ENCODE measurements at places on chromosomes 12 and 14.

- no peak for DNase-seq
Observed at GRCh38 chr12:106135781-106136180, 3.0 kb downstream of the NUAK1 start.

DNA sequence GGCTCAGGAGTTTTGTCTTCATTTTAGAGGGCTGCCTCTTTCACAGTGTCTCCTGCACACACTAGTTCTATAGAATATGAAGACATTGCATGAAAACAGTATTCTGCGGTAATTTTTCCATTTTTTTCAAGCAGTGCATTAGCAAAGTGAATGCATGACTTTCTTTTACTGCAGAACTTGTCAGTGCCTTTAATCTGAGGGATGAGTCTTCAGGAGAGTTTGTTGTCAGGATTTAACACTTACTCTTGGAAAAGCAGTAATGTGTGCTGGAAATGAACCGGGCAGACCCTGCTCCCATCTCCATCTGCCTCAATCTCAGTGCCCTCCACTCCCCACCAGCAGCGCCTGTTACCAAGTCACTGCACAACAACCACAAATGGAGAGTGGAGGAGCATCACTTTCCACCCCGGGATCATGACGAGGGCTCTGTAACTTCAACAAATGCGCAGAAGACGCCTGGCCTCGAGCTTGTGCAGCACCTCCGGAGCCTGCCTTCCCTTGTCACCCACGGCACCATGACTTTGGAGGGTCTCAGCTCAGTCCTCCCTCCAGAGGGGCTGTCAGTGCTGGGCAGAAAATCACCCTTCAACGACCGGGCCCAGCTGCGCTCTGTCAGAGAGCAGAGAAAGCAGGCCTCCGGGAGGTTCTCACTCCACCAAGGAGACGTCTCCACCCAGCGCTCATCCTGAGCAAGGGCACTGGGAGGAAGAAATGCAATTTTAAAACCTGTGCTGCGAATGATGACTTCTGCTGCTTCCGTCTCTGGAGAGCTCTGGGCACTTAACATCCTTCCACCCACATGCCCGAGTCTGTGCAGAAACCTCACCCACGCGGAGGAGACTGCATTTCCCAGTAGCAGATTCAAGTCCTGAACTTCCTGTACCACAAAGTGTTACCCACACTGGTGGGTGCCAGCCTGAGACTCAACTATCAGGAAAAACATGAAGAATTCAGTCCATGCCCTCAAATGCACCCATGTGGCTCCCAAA lies 255.7 kb downstream of the ADGRD1 start:
- no peak for DNase-seq

DNA sequence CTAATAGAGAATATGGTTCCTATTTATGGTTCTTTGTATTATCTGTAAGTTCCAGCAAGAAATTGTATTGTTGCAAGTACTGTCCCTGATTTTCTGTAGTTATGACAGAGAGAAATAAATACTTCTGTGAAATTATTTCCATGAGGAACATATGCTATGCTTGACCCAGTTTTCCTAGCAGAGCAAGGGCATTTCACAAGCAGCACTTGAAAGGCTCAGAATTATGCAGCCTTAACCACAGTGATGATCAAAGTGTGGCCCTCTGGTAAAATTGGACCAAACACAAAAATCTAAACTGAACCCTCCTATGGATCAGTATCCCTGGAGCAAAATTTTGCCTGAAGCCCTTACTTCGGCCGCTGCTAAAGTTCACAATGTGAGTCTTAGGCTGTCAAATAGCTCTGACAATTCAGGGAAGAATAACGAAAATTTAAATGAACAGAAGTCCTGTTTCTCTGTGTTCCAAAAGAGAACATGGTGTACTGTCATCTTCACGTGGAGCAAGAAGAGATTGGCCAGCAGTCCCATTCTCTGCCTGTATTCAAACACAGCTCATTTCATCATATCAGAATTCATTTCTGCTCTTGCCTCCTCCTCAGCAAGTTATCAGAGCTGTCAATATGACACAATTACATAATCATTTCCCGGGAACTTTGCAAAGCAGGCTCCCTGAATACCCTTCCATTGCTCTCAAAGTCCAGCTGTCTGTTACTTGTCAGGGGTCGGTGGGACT lies 471.9 kb downstream of the RPS29 start:
- no peak for DNase-seq

- no peak for DNase-seq
Observed at GRCh38 chr12:21774358-21775132, at the start of gene KCNJ8. Gene KCNJ8 (minus strand): TSS chr12:21774706. CDS start chr12:21773616, 1,090 bp downstream.

GRCh38 chr12:86456241-86456640 lies 200.1 kb upstream of the MGAT4C start:
- DNase-seq, result no peak

DNA sequence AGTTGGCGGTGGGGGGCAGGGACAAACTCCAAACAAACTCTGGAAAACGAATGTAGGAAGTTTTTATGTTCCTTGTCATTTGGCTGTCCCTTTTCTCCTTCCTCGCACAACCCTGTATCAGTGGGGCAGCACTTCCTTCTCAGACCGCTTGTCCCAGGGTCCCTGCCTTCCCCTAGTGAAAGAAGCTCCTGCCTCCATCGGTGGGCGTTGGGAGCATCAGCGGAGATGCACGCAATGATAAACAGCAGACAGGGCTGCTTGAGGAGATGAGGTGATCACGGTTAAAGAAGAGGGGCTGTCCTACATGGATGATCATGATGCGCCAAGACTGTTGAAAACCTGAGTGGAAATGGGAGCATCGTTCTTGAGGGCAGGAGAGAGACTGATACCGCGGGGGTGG lies 620 bp downstream of the C1S start:
- DNase-seq, result no peak

- no peak for DNase-seq
Observed at GRCh38 chr12:68294251-68294650, 37.9 kb downstream of the MDM1 start.

DNA sequence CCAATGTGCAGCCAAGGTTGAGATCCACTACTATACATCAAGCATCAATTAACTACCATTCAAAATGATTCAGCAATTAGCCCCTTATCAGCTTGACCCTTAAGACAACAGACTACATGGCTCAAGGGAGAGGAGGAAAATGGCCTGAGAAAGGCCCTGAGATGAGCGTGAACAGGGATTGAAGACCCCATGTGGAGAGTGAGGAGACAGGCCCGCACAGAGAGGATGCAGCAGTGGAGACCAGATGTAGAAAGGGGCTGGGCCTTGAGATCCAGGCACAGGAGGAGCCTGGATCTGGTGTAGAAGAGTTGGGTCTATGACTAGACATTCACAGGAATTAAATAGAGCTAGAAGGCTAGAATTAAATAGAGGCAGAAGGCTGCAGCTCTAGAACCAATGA lies 229.1 kb downstream of the MON2 start:
- DNase-seq, result no peak

DNA sequence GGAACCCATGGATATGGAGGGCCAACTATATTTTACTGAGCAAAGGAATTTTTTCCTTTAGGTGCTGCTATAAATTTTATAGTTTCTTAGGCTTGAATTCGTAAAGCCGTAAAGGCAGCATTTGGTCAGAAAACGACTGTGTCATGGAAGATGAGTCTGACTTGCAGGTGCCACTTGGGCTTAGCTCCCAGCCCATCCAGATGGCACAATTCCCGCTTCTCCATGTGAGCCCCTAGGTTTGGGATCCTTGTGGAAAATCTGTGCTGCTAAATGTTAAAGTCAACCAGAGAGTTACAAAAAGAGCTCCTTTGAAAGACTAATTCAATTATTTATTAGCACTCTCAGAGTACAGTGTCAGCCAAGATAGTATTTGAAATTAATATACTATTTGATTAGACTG lies 120.1 kb upstream of the NPAS3 start:
- no peak for DNase-seq

DNA sequence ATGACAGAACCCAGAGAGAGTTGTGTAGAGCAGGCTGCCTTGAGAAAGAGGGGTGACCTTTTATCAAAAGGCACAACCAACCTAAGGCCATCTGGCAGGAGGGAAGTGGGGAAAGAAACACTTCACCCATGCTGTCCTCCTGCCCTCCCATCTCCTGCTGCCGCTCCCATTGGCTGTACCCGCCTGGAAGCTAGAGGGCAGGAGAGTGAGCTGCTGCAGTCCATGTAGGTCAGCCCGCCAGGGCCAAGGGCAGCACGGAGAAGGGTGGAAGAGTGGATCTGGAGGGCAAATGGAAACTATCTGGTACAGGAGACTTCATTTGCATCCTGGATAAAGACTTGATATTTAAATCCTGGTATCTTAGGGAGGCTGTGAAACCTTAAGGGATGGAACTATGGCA lies 11.5 kb upstream of the CABP1 start:
- no peak for DNase-seq

GRCh38 chr14:84591827-84592445 lies 938.0 kb upstream of the FLRT2 start:
- DNase-seq, result no peak

GRCh38 chr14:50602035-50602434 lies 42.1 kb downstream of the ATL1 start:
- no peak for DNase-seq

DNA sequence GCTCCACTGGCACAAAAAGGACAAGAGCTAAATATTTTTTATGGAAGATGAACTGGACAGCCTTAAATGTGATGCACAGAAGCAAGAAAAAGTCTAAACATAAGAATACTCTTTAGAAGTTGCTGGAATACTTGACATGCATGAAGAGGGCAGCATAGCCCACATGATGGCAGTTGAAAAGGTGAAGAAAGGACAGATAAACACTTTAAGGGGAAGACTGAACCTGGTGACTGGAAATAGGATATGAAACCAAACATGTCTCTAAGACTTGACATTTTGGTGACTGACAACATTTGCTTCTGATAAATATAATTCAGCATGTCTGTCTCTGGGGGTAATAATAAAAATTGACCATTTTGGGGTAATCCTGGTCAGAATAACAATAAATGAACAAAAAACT lies 273.1 kb downstream of the CCDC91 start:
- no peak for DNase-seq

GRCh38 chr12:131994589-131994988 lies 44.8 kb downstream of the EP400 start:
- DNase-seq, result no peak

DNA sequence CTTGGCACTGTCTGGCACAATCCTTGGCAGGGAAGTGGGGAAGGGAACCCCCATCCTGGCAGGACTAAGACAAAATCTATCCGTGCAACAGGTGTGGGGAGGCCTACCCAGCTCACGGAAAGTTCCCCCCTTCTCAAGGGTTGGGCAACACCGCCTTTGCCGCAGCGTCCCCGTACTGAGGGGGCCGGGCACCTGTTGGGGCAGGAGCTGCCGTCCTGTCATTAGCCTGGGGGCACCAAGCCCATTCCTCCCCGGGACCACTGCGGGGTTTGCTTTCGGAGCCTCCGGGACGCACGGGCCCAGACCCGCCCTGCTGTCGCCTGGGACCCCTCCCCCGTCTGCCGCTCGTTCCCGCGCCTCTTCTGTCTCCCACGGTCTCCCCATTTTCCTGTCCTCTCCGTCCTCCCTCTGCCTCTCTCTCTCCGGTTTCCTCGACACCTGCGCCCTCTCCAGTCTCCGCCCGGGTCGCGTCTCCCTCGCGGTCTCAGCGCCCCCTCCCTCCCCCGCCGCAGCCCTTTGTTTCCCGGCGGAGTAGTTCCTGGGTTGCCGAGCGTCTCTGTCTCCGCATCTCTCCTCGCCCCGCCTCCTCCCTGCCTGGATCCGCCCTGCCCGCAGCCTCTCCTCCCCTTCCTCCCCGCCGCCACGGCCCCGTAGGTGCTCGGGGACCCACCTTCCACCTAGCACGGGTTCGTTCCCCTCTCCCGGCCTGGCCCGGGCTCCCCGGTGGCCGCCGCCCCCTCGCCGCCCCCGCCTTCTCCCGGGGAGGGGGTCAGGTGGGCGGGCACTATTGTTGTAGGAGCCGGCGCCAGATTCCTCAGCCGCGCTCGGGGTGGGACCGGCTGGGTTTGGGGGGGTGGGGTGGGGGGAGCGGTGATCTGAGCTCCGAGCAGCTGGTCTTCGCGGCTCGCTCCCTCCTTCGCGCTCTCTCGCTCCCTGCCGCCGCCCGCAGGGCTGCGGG lies at the start of gene CACNB3:
Gene CACNB3 (plus strand): TSS at position 624 of the 958 bp plus-strand sequence. CDS start 434 bp downstream, outside the sequence.
- peak; percentile 49 for DNase-seq

DNA sequence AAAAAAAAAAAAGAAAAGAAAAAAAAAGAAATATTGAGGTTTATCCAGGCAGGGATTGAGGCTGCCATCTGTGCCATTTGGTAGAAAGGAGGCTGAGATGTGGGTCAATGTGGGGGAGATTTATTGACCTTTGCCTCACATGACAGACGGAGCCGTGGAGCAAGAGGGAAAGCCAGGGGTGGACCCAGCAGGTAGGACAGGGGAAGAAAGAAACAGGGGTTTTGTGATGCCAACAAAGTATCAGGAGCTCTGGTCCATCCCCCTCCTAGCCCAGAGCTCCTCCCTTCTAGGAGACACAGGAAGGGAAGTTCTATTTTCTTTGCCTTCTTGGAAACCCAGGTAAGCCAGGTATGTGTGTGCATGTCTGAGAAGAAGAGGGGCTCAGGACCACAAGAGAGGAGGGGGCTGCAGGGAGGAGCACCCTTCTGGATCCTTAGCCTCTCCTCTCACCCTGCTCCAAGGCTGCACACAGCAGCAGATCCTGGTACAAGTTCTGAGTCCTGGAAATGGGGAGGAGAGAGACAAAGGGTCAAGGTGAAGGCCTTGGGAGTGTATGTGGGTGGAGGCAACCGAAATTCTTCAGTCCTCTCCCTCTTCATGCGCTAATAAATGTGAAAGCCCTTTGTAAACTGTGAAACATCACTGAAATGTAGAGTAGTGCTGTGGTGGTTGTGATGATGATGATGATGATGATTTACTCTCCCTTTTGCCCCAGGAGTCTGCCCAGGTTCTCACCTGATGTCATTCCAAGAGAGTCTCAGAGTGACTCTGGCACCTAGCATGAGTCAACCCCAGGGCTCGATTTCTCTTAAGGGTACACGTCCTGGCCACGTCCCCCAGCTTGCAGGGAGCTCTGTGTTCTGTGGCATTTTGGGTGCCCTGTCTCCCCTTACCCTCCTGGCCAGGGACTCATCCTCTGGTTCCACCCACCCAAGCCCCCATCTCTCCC lies 26.3 kb downstream of the ZFP36L1 start:
- DNase-seq, result no peak

- DNase-seq, result no peak
Observed at GRCh38 chr12:54159140-54159539, 29.6 kb downstream of the SMUG1 start.

GRCh38 chr14:93953263-93953662 lies 23.1 kb downstream of the ASB2 start:
- DNase-seq, result no peak

DNA sequence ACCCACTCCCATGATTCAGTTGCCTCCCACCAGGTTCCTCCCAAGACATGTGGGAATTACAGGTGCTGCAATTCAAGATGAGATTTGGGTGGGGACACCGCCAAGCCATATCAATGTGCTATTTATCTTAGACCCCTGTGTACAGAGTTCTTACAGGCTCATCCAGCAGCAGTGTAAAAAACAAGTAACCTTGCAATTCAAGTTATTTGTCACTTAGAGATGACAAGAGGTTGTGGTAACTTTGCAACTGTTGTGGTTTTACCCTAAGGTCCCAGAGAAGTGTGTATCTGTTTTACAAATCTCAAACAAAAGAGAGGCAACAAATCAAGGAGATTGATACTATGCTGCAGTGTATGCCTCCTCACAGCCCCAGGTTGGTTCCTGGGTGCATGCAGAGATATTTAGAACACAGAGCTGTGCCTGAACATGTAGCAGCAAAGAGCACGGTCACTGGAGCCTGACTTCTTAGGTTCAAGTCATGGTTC lies 11.5 kb upstream of the HELB start:
- no peak for DNase-seq
